ENCODE measurements at places on chromosomes 7 and 10. TPM values are rescaled to one million over a fixed set of nuclear protein-coding genes. Genes with fewer than 3 reads are reported as not detected.

The CADPS2 gene
- total RNA-seq = not detected

The IMMP2L gene
- total RNA-seq = 10.2 TPM

The PDZD7 gene
- total RNA-seq = 1.4 TPM

The WDFY4 gene
- total RNA-seq = 1.5 TPM

The CREB5 gene
- not detected for total RNA-seq

The PDK4 gene
- total RNA-seq = 1.2 TPM

The DDX56 gene
- total RNA-seq = 102 TPM

The RAPGEF5 gene
- total RNA-seq = 0.34 TPM

The GRID1 gene
- not detected for total RNA-seq

The CDHR3 gene
- 6.7 TPM for total RNA-seq

The CCNY gene
- 72.2 TPM for total RNA-seq

The CHST12 gene
- 51.1 TPM for total RNA-seq

The OGDHL gene
- not detected for total RNA-seq

The A1CF gene
- not detected for total RNA-seq

The TLX1 gene
- total RNA-seq = not detected

The ARID5B gene
- total RNA-seq = 25.4 TPM

The PHKG1 gene
- total RNA-seq = 2.4 TPM

The CTNNA3 gene
- total RNA-seq = 2.4 TPM

The CABCOCO1 gene
- not detected for total RNA-seq

The NPC1L1 gene
- total RNA-seq = 0.11 TPM

The ZNF853 gene
- 4.9 TPM for total RNA-seq

The SSC4D gene
- 0.42 TPM for total RNA-seq

The HTR7 gene
- not detected for total RNA-seq

The PROSER2 gene
- total RNA-seq = 1.2 TPM

The STRIP2 gene
- total RNA-seq = 4.4 TPM

The EFCAB10 gene
- not detected for total RNA-seq

The PIP gene
- not detected for total RNA-seq

The SPDYE9 gene
- total RNA-seq = not detected

The TCTN3 gene
- total RNA-seq = 16.2 TPM

The VAX1 gene
- not detected for total RNA-seq

The RAB19 gene
- 8.1 TPM for total RNA-seq

The FFAR4 gene
- total RNA-seq = not detected

The KIAA1549 gene
- total RNA-seq = 1.1 TPM

The FAM25G gene
- not detected for total RNA-seq

The KLF14 gene
- total RNA-seq = not detected

The MYOF gene
- total RNA-seq = 0.91 TPM

The DNMBP gene
- total RNA-seq = 6.0 TPM

The TMEM72 gene
- total RNA-seq = not detected

The LRMDA gene
- not detected for total RNA-seq

The SFTPA1 gene
- total RNA-seq = not detected

The RFC2 gene
- total RNA-seq = 53.0 TPM

The CELF2 gene
- total RNA-seq = 168 TPM

The GFRA1 gene
- total RNA-seq = not detected

The SUN3 gene
- total RNA-seq = not detected

The AMPH gene
- total RNA-seq = not detected
